Gastroesophageal sphincter (tissue), 4 donors: ENCODE measurements at places on chromosomes 4 and X. TPM values are rescaled to one million over a fixed set of nuclear protein-coding genes. Genes with fewer than 3 reads are reported as not detected.

Gene PRDM5
- total RNA-seq = 11.3 TPM

Gene HS3ST1
- total RNA-seq = 2.0 TPM

Gene ATP1B4
- not detected for total RNA-seq

Gene DMRTC1B
- not detected for total RNA-seq

Gene DOK7
- total RNA-seq = 5.3 TPM

Gene DUX4
- not detected for total RNA-seq

Gene DCAF4L1
- total RNA-seq = 0.13 TPM

Gene TMEM156
- total RNA-seq = not detected

Gene ZFX
- 94.3 TPM for total RNA-seq

Gene RPA4
- not detected for total RNA-seq

Gene ODAM
- not detected for total RNA-seq

Gene AR
- 2.9 TPM for total RNA-seq

Gene SHROOM3
- total RNA-seq = 47.6 TPM

Gene CSAG3
- total RNA-seq = not detected

Gene MGARP
- 2.2 TPM for total RNA-seq

Gene SLC25A53
- total RNA-seq = 21.9 TPM

Gene TAF7L
- not detected for total RNA-seq

Gene MAGEA4
- not detected for total RNA-seq

Gene UGT2B11
- not detected for total RNA-seq

Gene NLGN3
- 2.5 TPM for total RNA-seq

Gene UBE2K
- 31.6 TPM for total RNA-seq

Gene GABRG1
- not detected for total RNA-seq

Gene DGKK
- total RNA-seq = not detected

Gene BMPR1B
- 10.5 TPM for total RNA-seq

Gene IL1RAPL1
- total RNA-seq = 1.6 TPM

Gene ADD1
- 334 TPM for total RNA-seq

Gene BTC
- total RNA-seq = 40.1 TPM

Gene TRAM1L1
- total RNA-seq = 1.6 TPM

Gene PLP1
- total RNA-seq = 21.7 TPM

Gene CXorf49
- total RNA-seq = not detected

Gene RNF150
- 66.5 TPM for total RNA-seq

Gene ADGRG4
- 0.04 TPM for total RNA-seq

Gene ENPEP
- total RNA-seq = 6.5 TPM

Gene SPANXA1
- not detected for total RNA-seq

Gene IL2
- not detected for total RNA-seq

Gene SLC7A11
- total RNA-seq = 0.19 TPM

Gene ADAMTS3
- 0.31 TPM for total RNA-seq

Gene USP26
- not detected for total RNA-seq

Gene PASD1
- not detected for total RNA-seq

Gene ALB
- 0.27 TPM for total RNA-seq

Gene COL4A6
- 209 TPM for total RNA-seq

Gene CISD2
- 13.9 TPM for total RNA-seq

Gene ZXDA
- 14.8 TPM for total RNA-seq

Gene EXOC1L
- not detected for total RNA-seq

Gene XAGE1A
- not detected for total RNA-seq

Gene STBD1
- total RNA-seq = 24.1 TPM

Gene RIBC1
- 0.35 TPM for total RNA-seq

Gene CORIN
- 2.2 TPM for total RNA-seq

Gene ALAS2
- 2.2 TPM for total RNA-seq

Gene TRIM75
- not detected for total RNA-seq

Gene CLTRN
- total RNA-seq = 1.2 TPM

Gene SLC25A14
- 8.5 TPM for total RNA-seq

Gene KCNIP4
- 0.23 TPM for total RNA-seq

Gene HMGB2
- 32.0 TPM for total RNA-seq

Gene LANCL3
- 3.7 TPM for total RNA-seq

Gene PCDH18
- 31.2 TPM for total RNA-seq

Gene SCRG1
- 1.4 TPM for total RNA-seq
